Frontal cortex (tissue), 4 donors: ENCODE measurements at places on chromosomes 5 and 9. TPM values are rescaled to one million over a fixed set of nuclear protein-coding genes. Genes with fewer than 3 reads are reported as not detected.

DNA sequence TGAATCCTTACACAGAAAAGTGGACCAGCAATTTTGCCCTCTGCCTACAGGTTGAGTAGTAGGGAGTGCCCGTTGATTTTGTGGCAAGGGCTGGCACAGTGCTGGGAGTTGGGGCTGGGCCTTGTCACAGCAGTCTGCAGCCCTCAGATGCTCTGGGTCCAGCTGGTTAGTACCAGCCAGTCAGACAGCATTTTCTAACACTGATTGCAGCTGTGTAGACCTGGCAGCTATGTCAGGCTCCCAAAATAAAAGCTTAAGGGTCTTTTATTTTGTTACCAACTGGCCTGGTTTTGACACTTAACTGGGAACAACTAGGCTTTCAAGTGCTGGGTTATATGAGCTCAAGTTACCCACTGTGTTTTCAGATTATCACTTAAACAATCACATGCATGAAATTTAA lies 57.7 kb downstream of the MAT2B start:
- DNase-seq = no peak

GRCh38 chr5:32308946-32309345 lies 3.8 kb downstream of the MTMR12 start:
- no peak for DNase-seq

The OMD gene
- total RNA-seq = 3.7 TPM

The OR2V1 gene
- total RNA-seq = not detected

The PCDHB5 gene
- 7.3 TPM for total RNA-seq
